ENCODE measurements at places on chromosomes 13 and 19.

GRCh38 chr13:39362652-39363381 lies 240.2 kb downstream of the LHFPL6 start:
- no peak for DNase-seq

GRCh38 chr19:18480006-18480691 lies 41.7 kb downstream of the ELL start:
- DNase-seq, result no peak

- no peak for DNase-seq
Observed at GRCh38 chr13:71797517-71797916, 69.5 kb downstream of the DACH1 start.

DNA sequence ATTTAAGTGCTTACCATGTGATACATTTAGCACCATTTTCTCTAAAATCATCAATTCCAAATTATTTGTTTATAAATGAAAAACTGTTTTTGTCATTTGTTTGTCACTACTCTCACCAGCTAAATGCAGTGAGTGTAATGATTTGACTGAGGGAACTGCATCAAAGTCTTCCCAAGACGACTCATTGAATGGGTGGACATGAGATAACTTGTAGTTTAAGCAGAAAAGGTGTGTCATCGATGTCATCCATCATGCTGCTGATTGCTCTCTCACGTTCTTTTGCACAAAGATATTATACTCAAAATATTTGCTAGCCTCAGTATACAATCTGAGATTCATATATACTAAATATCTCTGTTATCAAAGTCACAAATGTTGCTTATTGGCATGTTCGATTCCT lies 366.5 kb downstream of the IRS2 start:
- DNase-seq, result no peak

- no peak for DNase-seq
Observed at GRCh38 chr19:867301-867793, 7.9 kb downstream of the CFD start.

All from stimulated activated CD8-positive, alpha-beta memory T cell treated with anti-CD3 and anti-CD28 coated beads, Interleukin-7, amount 100 ng/mL, for 24 hours (primary cell).